ENCODE measurements at places on chromosomes 2 and 18. TPM values are rescaled to one million over a fixed set of nuclear protein-coding genes. Genes with fewer than 3 reads are reported as not detected.

DNA sequence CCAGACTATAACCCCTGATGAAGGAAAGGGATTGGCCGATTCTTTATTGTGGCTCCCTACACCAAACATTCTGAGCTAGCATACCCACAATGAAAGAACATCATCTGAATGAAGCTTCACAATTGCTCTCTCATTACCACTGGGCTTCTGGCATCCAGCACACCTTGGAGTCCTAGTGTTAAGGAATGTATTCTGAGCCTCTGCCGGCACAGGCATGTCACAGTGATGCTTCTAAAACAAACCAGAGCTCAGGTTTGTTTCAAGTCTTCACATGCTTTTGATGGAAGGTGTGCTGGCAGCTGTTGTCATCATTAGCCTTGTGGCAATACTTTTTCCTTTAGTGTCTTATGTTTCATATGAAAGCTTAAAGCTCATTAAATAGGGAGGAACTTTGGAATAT lies 76.3 kb upstream of the RBBP8 start:
- DNase-seq = no peak

- no peak for DNase-seq
These were observed 469.7 kb downstream of the CDH2 start for GRCh38 chr18:27707201-27707600.

Gene KYNU
- total RNA-seq = 0.67 TPM

Gene CRYGB
- not detected for total RNA-seq

Gene NMUR1
- total RNA-seq = 0.64 TPM

GRCh38 chr18:45828917-45829811 lies 3.7 kb downstream of the SIGLEC15 start:
- no peak for DNase-seq

GRCh38 chr2:20635675-20636584 lies 15.0 kb downstream of the HS1BP3 start:
- peak; percentile 91 for DNase-seq

Gene SPP2
- total RNA-seq = not detected

DNA sequence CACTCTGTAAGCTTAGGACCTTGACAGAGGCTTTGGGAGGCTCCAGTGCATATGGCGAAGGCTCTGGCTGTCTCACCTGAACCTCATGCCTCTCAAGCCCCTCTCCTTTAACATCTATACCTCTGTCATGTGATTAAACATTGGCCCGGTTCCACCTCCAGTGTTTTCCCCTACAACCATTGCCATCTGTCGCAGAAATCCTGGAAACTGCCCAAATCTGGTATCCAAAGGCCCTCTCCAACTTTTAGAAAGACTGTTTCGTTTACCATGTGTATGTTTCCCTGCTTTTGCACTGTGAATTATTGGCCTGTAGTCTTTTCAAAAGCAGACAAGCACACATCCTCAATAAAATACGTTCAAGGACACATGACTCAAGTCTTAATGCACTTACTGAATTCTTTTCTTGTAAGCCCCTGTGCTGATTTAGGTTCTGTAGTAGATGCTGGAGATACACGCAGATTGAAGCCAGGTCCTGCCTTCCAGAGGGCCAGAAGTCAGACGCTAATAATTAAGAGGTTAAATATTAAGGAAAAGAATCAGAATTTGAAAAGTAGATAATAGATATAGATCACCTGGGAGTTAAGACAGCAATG lies 386.4 kb upstream of the SLC14A2 start:
- no peak for DNase-seq

Gene TLX2
- total RNA-seq = not detected

Gene NOSTRIN
- total RNA-seq = 10.2 TPM

DNA sequence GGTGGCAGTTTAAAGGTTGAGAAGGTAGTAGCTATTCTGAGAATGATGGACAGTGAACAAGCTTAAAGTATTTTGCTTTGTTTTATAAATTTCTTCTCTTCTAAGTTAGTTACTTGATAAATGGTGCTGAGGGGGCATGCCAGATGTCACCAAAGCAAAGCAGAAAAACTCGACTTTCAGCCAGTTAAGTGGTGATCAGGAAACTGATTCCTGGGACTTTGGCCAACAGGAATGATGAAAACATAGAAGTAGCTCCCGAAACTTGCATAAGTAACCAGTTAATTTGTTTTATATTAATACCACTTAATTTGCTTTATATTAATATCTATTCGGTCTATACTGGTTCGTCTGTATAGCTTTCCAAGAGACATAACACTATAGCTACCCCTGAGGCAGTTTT lies 82.6 kb downstream of the FANCL start:
- DNase-seq = no peak

DNA sequence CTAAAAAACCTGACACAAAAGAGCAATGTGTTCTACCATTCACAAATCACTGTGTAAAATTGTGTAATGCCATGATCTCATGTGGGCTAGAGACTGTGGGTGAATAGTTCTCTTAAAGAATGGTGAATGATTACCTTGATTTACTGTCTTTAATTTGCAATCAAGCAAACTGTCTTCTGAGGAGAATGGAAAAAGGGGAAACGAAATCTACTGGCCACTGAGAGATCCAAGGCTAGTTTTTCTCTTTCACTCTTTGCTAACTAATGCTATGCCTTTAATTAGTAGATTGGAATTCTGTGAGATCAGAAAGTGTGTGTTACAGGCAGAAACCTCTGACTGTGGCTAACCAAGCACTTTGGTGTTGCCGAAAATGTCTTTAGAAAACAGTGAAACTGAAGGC lies 422.7 kb downstream of the TGIF1 start:
- DNase-seq = no peak

- DNase-seq = no peak
These were observed 22.9 kb upstream of the NARS1 start for GRCh38 chr18:57644540-57644939.

DNA sequence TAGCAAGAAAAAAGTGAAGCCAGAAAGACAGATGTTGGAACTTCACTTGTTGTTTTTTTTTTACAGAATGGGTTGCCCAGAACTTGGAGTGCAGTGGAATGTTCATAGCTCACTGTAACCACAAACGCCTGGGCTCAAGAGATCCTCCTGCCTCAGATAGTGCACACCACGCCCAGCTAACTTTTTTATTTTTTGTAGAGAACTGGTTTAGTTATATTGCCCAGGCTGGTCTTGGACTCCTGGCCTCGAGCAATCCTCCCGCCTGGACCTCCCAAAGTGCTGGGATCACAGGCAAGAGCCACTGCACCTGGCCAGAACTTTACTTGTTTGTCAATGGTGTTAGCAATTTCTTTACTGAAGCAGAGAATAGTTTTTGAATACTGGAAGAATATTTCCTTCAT lies 11.9 kb upstream of the ASPRV1 start:
- DNase-seq = no peak

GRCh38 chr18:2316082-2316750 lies 255.1 kb downstream of the METTL4 start:
- no peak for DNase-seq

- DNase-seq = no peak
These were observed 578.1 kb upstream of the SYT4 start for GRCh38 chr18:43855376-43855775.

Gene GALNT1
- 49.4 TPM for total RNA-seq

- no peak for DNase-seq
These were observed 228.6 kb upstream of the STK17B start for GRCh38 chr2:196399722-196400691.

DNA sequence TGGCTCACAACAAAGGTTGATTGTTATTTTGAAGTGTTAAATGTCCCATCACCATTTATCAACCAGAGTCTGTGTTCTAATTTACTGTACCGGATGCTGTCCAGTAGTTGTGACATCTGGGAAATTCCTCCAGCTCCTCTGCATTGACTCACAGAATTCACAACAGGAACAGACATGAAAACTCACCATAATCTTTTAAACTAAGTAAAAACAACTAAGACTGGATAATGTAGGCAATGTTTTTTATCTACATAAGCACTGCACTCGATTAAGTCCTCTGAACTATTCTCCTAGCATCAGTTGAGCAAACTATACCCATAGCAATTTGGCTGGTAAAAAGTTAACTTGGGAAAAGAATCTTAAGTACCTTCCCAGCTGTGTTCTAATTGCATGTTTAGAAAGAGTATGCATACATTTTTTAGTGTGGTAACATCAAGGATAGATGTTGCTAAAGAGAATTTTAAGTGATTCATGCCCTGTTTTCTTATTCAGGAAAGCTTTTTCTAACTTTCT lies 42.9 kb upstream of the MYO1B start:
- DNase-seq = no peak

Gene CELF4
- total RNA-seq = 0.34 TPM

GRCh38 chr2:157818227-157818626 lies 57.9 kb downstream of the ACVR1 start:
- no peak for DNase-seq

- peak; percentile 54 for DNase-seq
These were observed 2.7 kb downstream of the GPC1 start for GRCh38 chr2:240437861-240438809.

Gene DCTN1
- 140 TPM for total RNA-seq

DNA sequence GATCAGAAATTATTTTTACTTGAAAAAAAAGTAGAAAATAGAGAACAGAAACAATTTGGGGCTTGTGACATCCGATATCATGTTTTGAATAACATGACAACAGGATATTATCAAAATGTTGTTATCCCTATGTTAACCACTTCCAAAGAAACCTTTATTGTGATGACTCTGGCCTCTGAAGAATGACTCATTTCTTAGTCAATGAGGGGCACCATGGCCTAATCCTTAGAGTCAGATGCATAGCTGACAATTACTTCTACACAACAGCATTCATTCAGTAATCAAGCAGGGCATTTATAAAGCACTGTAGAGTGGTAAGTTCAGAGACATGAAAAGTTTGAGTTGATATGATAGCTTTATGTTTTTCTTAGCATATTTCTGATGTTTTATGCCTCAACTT lies 703.0 kb downstream of the RNF144A start:
- DNase-seq = no peak

DNA sequence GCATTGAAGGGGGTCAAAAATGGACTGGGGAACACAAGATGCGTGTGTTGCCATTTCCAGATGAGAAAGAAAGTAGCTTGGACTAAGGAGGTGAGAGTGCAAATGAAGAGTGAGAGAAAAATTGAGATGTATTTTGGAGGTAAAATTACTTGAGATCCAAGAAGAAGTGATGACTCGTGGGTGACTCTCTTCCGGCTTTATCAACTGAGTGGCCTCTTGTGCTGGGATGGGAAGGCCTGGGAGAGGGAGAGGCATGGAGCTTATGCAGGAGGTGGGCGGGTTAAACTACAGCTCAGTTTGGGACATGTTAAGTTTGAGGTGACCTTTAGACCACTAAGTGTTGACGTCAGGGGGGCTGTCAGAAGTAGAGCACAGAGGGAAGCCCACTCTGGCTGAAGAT lies 34.9 kb downstream of the SULT1C2 start:
- DNase-seq = no peak

DNA sequence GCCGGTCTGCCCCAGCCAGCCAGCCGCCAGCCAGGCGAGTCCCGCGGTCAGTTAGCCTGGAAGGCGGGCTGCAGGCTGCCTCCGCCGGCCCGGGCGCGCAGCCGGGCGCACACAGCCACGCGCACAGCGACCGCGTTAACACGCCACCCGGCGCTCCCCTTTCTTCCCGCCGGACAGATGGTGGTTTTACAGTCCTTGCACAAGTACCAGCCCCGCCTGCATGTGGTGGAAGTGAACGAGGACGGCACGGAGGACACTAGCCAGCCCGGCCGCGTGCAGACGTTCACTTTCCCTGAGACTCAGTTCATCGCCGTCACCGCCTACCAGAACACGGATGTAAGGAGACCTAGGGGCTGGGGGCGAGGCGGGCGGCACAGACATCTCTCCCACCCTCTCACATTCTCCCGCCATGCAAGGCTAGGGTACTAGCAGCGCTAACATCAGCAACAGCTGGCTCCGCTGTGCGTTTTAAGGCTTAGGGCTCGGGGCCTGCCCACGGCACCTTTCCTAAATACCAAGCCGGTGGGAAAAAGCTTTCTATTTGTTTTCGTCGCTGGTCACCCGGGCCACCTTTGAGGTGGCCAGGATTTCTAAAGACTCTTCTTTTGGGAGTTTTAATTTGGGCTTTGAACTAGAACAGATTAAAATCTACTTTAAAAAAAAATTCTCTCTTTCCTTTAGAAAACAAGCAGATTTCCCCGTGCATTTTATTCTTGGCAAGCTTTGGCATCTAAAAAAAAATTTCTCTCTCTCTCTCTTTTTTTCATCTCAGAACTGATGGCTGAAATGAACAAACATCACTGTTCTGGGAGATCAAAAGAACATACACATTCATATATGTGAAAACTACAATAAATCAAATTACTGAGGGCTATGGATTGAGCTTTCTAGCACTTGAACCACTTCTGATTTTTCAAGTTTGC lies 2.9 kb downstream of the TBR1 start:
- DNase-seq = peak; percentile 11

Gene TRAF3IP1
- 8.3 TPM for total RNA-seq

Gene CTDP1
- 10.0 TPM for total RNA-seq

DNA sequence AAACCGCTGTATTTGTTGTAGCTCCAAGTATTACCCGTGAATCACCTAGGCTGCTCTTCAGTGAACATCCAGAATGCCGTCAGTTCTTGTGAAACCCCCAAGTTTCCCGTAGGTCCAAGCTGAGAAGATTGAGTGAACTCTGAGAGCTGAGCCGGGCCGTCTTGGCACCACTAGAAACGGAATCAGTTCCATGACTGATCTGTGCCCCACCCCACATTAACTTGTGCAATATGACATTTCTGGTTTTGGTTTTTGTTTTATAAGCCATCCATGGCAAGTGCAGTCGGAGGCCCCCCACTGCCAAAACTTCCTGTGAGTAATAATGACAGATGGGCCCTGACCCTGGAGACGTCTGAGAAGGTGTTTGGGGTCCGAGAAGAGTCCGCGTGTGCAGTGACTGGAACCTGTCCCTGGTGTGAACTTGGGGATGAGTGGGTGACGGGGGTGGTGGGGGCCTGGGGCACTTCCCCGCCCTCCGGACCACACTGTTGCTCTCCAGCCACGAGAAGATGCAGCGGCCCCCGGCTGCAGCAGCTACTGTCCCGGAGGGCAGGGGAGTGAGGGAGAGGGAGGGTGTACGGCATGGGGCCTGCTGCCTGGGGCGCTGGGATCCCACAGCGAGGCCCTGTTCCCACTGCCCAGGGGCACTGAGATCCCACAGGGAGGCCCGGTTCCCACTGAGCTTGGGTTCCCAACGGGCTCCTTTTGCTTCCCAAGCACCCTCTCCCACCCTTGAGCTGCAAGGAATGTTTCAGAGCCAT lies 26.5 kb downstream of the NFATC1 start:
- DNase-seq = no peak

DNA sequence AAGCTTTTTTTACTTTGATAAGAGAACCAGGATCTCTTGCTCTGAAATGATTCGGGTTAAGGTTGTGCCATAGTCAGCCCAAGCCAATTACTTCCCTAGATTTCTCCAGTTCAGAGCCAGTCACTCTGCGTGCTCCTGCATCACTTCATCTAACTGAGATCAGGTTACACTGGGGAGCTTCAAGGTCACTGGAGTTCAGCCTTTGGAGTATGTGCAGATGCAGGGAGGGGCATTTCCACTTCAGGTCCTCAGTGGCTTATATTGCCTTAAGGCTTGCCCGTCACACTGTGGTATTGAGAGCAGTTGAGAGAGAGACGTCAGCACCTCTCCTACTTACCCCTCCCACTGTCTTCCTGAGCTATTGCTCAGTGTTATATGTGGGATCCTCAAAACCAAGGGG lies 317.8 kb downstream of the EPHA4 start:
- DNase-seq = no peak

Data from heart right ventricle (tissue), 16 donors.